ENCODE measurements at places on chromosomes 2 and 18.

GRCh38 chr2:206488623-206489022, 45.3 kb downstream of the ADAM23 start:
- no peak for DNase-seq

DNA sequence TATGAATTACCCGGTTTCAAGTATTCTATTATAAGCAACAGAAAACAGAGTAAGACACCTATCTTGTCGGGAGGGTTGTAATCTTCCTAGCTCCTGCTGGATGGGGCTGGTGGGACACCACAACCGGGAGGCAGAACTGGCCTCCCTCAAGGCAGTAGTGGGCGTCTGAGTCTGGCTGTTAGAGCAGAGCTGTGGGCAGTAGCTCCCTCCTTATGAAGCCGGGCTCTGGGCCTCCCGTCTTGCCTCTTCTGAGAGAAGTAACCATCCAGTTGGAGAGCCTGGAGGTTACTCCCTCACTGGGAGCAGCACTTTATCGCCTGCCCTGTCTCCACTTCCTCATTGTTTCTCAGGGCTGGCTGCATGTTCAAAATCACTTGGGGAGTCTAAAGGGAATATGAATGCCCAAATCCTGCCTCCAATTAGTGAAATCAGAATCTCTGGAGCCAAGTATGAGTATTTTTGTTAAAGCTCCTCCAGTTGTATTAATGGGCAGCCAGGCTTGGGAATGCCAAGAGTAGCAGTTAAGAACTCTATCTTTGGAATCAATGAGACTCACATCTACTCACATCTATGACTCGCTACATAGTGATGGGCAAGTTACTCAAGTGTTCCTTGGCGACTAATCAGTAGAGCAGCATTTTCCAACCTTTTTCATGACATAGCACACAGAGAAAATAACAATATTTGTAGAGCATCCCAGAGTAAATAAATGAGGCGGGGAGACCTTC, 27.3 kb upstream of the NRP2 start:
- no peak for DNase-seq

- DNase-seq = no peak
Measured at GRCh38 chr18:63186520-63187222, 132.9 kb downstream of the BCL2 start.

- DNase-seq = no peak
Measured at GRCh38 chr2:11977766-11978524, 231.5 kb downstream of the LPIN1 start.

DNA sequence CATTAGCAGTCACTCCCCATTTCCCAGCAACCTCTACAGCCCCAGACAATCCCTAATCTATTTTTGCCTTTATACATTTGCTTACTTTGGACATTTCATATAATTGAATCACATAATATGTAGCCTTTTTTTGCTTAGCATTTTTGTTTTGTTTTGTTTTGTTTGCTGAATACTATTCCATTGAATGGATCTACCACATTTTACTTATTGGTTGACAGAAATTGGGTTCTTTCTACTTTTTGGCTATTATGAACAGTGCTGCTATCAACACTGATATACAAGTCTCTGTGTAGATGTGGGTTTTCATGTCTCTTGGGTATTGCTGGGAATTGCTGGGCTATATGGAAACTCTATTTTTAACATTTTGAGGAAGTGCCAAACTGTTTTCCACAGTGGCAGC, 7.6 kb downstream of the PTPN18 start:
- DNase-seq = no peak

DNA sequence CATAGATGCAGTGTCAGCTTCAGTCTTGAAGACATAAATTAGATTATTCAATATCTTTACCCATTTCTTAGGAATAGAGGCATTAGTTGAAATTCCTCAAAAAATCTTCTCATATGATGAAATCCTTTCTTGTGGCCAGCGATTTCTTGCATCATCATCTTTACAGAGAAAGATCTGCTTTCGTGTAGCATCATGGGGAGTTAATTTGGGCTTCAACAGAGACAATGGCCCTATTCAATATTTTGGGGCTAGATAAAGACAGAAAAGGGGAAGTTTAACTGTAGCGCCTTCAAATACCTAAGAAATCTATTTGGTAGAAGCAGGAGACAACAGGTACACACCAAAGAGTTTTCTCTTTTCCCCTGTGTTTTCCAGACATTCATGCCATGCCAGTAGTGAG, 73.8 kb downstream of the TGFA start:
- no peak for DNase-seq

- no peak for DNase-seq
Measured at GRCh38 chr2:25311865-25312575, 29.7 kb downstream of the DNMT3A start.

DNA sequence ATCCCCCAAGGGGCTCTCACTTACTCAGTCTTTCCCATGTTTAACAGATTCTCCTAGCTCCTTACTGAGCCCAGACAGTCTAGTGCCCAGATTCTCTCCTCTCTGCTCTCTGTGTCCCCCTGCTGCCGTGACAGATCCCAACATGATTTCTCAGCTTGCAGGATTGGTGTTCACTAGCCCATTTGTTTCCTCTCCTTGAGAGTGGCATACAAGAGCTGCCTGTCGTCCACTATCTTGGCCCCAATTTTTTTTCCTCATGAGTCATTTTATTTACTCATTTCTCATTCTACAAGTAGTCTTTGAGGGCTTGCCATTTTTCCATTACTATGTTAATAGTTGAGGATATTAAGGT, 199.9 kb upstream of the FN1 start:
- no peak for DNase-seq

GRCh38 chr2:210577263-210578071, 21.1 kb downstream of the CPS1 start:
- no peak for DNase-seq

DNA sequence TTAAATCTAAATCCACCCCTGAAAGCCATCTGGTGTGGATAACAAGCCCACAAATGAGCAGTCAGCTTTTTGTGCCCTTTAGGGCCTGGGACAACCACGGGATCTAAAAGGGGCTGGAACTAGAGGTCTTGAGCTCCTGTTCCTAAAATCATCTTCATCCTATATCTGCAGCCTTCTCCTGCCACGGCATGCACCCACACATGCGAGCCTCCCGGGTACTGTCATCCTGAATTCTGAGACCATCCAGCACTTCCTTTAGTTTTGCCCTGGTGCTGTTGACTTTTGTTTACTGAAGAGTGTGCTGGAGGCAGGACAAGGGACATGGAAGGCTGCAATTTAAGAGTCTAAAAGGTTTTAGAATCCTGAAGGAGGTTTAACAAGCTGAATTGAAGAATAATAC, 183.2 kb downstream of the FAM210A start:
- no peak for DNase-seq

DNA sequence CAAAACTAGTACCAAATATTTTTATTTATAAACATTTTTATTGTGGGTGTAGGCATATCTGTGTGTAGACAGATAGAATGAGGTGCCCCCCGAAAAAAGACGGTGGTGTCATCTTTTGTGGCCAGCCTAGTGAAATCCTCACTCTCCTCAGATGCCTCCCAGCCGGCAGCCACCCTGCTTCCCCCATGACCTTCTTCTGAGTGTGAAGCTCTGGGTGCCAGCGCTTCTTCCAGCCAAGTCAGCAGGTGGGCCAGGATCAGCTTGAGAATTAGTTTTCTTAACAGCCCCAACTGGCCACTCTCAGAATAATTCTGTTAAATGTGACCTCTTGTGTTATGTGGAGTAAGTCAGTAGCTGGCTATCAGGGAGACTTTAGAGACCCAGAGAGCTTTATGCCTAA, 229.6 kb upstream of the FOSL2 start:
- no peak for DNase-seq

DNA sequence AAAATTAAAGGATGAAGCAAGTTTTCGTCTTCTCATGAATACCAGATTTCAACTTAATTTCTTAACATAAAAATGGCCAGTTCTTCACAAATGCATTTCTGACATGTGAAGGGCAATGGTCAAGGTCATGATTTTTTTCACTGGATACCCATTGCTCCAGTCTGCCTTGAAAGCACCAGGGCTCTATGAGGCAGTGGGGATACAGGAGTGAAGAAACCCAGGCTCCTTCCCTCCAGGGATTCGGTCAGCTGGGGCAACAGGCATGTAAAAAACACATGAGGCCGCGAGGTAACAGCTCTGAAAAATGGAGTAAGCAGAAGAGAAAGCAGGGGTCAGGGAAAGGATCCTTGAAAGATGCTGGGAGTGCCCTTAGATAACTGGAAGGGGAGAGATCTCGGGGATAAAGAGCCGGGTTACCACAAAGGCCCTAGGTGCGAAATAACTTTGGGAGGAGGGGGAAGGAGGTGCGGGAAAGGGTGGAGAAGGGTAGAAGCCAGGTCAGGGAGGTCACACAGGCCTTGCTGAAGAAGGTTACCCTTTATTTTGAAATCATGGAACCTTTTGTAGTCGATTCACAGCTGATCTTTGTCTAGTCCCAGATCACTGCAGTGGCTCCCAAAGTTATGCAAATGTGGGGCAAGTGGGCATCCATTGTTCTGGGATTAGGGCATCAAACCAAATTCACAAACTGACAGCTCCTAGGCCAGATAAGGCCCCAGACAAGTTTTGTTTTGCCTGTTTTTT, 5.2 kb upstream of the SPRED2 start:
- no peak for DNase-seq

GRCh38 chr2:235505181-235505741, 11.4 kb downstream of the AGAP1 start:
- no peak for DNase-seq

GRCh38 chr18:61554117-61554776, 221.0 kb downstream of the CDH20 start:
- no peak for DNase-seq

DNA sequence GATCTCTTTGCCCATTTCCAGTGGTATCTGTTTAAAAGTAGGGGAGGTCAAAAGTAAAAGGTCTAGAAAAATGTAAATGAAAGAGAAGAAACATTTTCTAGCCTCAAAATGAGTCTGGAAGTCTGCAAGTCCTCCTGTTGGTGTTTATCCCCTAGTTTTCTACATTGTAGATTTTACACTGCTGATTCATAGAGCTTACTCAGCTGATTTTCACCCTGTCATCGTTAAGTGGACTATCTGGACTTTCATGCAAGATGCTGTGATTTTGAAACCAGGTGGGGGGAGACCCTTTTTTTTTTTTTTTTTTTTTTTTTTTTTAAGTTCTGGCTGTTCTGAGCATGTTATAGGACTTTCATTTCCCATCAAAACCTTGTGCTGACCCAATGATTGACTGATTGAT, 10.3 kb downstream of the HOXD3 start:
- no peak for DNase-seq

DNA sequence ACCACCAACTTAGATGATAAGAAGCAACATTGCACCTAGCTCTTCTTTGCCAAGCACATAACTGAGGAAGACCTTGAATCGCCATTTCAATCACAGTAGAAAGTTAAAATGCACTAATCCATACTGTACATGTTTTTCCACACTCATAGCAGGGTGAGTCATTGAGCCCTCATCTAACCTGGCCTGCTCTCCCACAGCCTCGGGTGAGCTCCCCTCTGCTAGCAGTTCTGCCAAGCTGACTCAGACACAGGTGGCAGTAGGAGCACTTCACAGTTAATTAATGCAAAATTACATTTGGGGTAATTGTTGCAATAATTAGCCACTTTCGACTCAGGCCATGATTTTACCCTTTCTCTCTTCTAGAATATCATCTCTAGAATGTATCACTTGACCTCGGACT, 1632.8 kb upstream of the CELF4 start:
- no peak for DNase-seq
